Prostate gland (tissue), 2 donors: ENCODE measurements at places on chromosomes 16 and 17. TPM values are rescaled to one million over a fixed set of nuclear protein-coding genes. Genes with fewer than 3 reads are reported as not detected.

DNA sequence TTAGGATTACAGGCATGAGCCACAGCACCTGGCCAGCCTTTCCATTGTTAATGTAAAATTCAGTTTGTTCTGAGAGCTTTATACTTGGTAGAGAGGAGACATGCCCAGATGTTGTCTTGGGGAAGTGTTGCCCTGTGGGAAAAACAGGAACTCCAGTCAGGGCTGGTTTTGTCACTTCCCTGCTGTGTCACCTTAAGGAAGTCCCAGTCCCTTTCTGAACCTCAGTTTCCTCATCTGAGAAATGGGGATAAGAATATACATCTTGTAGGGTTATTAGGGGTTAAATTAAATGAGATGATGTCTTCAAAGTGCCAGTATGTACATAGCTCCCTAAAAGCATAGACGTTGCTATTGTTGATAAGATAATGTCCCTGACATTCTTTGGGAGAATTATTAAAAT, 25.3 kb downstream of the CLEC16A start:
- H3K4me1 ChIP-seq, result no peaks in the 10 kb centered on the region
- no peak overlapping the region for H3K27ac ChIP-seq
- no peak for DNase-seq
- H3K36me3 ChIP-seq, result no peaks in the 10 kb centered on the region
- no peak overlapping the region for H3K4me3 ChIP-seq
- H3K27me3 ChIP-seq, result no peaks in the 10 kb centered on the region

DNA sequence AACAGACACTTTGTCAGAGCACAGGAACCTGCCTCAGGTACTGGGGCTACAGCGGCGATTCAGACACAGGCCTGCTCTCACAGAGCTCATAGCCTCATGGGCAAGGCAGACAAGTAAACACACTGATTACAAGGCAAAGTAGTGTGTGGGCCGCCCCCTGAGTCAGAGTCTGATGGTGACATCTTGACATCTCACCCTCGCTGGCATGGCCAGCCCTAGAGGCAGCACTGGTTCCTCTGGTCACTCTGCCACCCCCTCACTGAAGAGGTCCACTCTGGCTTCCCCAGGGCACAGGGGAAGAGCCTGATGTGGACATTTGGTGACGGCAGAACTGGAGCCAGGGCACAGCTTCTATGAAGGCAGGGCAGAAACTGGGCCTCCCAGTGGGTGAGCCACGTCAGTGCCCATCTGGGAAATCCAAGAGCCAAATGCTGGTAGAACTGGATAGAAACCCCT, 32.9 kb upstream of the TOB1 start:
- H3K4me3 ChIP-seq, result no peak overlapping the region
- no peaks in the 10 kb centered on the region for H3K27me3 ChIP-seq
- DNase-seq, result no peak
- H3K36me3 ChIP-seq, result no peaks in the 10 kb centered on the region

DNA sequence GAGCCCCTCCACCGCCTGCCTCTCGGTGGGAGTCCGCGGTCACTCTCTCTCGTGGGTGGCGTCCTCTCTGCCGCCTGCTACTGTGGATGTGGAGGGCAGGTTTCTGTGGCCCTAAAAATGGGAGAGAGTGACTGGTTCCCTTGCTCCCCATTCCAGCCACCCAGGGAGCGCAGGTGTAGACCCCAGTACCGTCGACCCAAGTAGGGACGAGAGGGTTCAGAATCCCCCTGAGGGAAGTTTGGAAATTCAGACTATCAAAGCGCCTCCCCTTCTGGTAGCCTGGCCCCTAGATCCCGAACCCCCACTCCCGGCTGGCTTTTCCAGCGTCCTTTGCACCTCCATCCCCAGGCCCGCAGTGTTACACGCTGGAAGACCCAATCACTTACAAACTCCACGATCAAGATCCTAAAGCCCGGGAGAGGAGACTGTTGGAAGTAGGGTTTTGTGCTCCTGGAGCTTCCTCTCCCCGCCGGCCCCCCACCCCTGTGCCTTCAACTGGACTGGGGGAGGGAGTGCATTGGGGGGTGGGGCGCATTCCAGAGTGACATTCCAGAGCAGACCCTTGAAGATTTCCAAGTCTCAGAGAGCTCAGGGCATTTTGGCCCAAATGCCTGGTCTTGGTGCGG, 991 bp downstream of the GPRC5C start:
- H3K27me3 ChIP-seq, result no peaks in the 10 kb centered on the region
- peak overlapping the region; percentile 81 for H3K4me3 ChIP-seq
- DNase-seq, result no peak
- peak overlapping the region; percentile 95 for H3K27ac ChIP-seq
- peaks cover 14% of the 10 kb centered on the region for H3K4me1 ChIP-seq
- H3K36me3 ChIP-seq, result no peaks in the 10 kb centered on the region

- H3K4me3 ChIP-seq, result no peak overlapping the region
- no peak overlapping the region for H3K27ac ChIP-seq
- no peaks in the 10 kb centered on the region for H3K27me3 ChIP-seq
- no peaks in the 10 kb centered on the region for H3K36me3 ChIP-seq
- no peak for DNase-seq
- H3K4me1 ChIP-seq, result no peaks in the 10 kb centered on the region
These were observed 13.2 kb downstream of the ITGB3 start for GRCh38 chr17:47266782-47267181.

Gene GPRC5B
- total RNA-seq, result 256 TPM

Gene FBRS
- 106 TPM for total RNA-seq

Gene RSKR
- total RNA-seq, result 32.1 TPM
